ENCODE measurements at places on chromosomes 12 and 14.

DNA sequence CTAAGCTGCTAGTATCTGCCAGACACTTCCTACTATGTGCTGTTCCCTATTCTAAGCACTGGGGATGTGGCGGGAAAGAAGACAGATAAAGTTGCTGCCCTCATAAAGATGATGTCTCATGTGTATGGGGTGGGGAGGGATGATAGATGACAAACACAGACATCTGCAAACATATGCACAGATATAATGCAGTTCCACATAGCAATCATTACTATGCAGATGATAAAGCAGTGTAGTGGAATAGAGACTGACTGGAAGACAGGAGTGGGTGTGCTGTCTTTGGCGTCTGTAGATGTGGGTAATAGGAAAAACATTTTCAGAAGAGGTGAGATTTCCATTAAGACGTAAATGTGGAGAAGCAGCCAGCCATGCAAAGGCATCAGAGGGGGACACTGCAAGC lies 243.6 kb downstream of the DPY19L2 start:
- no peak for DNase-seq

- no peak for DNase-seq
These were observed 23.8 kb downstream of the NEUROD4 start for GRCh38 chr12:55043542-55043941.

- peak; percentile 3 for DNase-seq
These were observed 31.3 kb upstream of the LALBA start for GRCh38 chr12:48601013-48601756.

DNA sequence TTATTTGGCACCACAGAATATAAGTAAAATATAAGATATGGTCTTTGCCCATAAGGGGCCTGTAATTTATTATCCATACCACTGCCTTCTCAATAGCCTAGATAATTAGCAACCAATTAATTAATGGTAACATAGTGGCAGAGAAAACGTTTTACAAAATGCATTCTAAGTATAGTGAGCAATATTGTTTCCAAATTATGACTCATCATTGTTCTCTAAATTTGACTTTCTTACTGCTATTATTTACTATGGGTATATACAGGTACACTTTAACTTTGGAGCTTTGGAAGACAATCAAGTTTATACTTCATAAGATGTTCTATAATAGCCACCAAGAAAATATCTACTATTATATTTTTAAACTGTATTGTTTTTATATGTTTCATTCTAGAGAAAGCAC lies 26.7 kb downstream of the DCP1B start:
- DNase-seq: no peak

DNA sequence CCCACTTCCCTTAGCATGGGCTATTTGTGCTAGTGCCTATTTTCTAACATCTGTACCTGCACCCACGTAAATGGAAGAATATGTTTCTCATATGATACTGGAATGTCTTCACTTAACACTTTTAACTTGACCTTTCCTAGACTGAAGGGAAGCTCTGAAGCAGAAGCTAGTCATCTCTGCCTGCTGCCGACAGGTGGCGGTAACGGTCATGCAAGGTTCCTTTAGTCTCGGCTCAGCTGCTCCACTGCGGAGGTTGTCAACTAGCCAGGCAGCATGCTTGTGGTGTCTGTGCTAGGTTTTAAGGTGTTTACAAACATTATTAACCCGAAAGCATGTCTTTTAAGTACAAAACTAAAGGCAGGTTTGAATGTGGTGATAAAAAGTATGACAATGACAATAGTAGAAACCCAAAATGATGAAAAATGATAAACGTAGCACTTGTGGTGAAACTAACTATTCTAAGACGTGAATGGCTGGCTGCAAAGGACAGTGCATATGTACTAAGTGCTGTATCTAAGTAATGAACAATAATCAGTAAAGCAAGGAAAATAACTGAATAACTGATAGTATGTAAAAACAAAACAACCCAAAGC lies 117.2 kb downstream of the GRIN2B start:
- DNase-seq: peak; percentile 55

DNA sequence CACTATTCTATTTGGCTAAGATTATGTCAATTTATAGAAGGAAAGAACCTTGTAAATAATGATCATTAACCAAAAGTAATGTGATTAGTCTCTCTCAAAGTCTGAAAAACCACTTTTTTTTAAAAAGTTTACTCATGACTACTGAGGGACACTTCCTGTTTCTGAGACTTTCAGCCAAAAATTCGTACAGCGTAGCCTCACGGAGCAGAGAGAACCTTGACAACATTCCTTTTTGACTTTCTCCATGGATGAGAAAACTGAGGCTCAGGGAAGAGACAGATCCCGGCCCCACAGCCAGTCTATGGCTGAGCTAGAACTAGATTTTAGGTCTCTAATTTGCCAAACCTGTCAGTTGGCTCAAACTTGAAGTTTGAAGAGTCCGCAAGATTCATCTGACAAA lies 68.2 kb downstream of the DAD1 start:
- DNase-seq: no peak

- DNase-seq: no peak
These were observed 135.1 kb downstream of the SAMD4A start for GRCh38 chr14:54702014-54702491.

- DNase-seq: peak; percentile 4
These were observed 545 bp downstream of the PPFIA2 start for GRCh38 chr12:81758421-81759189.

DNA sequence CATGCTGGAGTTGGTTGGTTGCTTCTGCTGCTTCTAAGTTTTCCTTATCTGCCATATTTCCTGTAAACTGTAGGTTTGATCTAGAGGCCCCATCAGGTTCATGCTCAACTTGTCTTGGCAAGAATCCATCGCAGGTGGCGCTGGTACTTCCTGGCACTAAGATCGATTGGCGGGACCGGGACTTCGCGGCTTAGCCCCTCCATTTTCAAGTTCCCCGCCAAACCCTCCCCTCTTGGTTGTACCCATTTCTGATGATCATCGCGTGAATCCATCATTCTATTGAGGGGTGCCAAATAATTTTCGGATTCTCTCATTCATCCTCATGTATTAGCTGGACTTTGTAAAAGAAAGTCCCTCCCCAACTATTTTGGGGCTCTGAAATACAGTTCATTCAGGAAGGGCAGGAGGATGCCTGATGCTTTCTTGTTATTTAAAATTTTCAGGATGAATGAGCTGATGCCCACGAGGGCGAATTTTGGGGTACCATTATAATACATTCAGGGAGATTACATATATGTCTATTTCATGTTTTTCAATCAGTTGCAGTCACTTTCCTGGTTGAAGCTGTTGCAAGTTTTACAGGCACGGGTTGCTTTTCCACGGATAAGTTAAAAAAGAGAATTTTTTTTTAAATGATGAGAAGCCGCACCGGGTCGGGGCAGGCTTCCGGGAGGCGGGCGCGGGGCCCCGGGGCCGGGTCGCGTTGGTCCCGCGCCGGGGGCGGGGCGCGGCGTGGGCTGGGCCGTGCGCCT lies 395 bp upstream of the BRI3BP start:
- peak; percentile 89 for DNase-seq

- no peak for DNase-seq
These were observed 2.2 kb downstream of the BLOC1S1 start for GRCh38 chr12:55718015-55718414.

DNA sequence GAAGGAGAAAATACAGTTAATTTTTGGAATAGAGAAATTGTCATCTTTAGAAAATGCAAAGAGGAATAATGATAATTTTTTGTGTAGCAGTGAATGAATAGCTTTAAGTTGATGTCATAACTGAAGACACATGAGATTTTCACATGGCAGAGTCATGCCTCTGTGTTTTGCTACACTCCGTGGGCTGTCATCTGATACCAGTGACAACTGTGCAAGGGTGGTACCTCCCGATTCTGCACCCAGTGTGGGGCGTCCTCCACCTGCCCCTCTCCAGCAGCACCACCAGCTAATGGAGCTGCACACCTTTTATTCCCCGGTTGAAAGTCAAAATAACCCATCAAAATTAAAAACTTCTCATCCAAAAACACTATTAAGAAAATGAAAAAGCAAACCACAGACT lies 47.2 kb downstream of the ANKRD9 start:
- DNase-seq: no peak

DNA sequence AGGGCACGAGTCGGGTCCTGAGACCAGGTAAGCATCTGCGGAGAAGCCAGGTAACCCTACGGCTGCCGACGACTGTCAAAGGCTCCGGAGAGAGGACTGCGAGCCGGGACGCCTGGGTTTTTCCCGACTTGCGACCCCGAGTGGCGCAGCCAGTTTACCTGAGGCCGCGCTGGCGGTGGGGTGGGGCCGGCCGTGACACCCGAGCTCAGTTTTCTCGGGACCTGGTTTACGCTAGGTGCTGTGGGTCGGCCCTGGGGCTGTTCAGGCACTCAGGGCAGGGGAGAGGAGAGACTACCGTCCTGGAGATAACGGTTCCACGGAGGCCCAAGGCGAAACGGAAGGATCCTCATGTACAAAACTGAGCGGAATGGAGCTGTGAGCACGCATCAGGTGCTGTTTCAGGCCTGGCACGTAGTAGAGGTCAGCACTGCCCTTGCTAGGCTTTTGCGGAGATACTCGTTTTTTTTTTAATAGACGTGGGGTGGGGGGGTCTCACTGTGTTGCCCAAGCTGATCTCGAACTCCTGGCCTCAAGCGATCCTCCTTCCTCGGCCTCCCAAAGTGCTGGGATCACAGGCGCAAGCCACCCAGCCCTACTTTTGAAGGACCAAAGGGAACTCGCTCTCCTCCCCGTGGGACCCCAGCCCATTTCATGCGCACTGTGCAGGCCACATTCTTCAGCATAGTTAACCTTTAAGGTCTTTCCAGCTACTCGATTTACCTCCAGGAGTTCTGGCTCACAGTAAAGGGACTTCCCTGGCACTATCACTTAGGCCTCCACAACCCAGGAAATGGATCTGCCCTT lies 471 bp downstream of the MTRFR start:
- peak; percentile 10 for DNase-seq

- DNase-seq: no peak
These were observed 29.3 kb upstream of the BATF start for GRCh38 chr14:75492832-75493591.

DNA sequence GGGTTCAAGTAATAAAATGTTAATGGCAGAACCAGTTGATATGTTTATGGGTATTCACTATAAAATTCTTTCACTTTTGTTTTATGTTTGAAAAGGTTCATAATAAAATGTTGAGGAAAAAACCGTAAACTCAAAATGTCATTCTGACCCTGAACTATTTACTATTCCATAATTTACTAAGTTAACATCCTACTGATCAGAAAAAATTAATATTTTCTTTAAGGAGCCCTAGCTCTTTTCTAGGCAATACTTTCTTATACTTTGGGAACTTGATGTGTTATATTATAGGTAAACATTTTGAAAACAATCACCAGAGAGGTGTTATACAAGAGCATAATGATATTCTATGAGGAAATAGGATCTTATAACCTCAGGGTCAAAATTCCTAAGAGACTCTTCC lies 334.6 kb downstream of the ZFP36L1 start:
- no peak for DNase-seq

DNA sequence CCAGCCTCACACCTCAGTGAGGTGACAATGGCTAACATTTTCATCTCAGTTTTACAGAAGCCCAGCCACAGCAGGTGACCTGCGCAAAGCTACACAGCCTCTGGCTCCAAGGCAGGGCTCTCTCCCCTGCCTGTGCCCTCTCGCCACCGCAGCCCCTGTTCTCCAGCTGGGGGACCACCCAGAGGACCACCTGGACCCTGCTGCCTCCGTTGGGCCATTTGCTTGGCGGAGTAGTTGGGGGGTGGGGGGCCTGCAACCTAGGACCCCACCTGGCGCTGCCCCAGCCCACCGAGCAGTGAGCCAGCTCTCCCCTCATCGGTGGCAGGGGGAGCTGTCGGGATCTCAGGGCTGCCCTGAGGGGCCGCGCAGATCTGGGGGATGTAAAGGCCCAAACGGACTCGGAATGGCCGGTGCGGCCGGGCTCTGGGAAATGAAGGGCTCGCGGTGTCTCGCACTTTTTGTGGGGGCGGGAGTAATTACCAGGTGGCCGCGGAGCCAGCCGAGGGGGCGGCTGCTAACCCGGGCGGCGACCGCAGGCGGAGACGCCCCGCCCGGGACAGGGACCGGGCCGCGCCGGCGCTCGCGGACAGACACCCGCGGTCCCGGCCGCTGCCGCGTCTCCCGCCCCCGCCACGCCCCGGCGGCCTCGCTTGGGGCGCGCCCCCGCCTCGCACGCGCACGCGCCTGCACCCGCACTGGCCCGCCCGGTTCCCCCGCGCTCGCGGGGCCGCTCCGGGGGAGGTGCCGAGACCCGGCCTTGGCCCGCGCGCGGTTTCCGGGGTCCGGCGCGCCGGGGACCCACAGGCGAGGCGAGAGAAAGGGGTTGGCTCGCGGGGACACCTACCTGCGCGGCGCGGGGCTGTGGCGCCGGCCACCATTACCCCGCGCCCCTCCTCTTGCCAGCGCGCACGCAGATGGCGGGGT lies 8.6 kb upstream of the GPR68 start:
- peak; percentile 73 for DNase-seq

DNA sequence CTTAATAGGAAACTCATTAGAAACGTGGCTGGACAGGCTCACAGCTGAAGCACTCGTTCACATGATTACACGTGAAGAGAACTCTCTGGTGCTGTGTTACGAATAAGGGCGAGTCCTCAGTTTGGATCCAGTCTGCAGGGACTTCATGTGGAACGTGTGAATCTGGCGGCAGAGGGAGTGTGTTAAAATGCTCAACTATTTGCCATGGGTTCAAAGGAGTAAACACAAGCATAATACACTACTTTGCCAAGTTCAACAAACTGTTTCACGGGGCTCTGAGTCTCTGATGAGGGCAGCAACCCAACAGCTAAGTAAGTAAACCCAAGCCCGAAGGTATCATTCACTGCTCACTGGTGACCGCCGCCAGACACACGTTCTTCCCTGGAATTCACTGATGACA lies 42.4 kb downstream of the NUAK1 start:
- DNase-seq: no peak

DNA sequence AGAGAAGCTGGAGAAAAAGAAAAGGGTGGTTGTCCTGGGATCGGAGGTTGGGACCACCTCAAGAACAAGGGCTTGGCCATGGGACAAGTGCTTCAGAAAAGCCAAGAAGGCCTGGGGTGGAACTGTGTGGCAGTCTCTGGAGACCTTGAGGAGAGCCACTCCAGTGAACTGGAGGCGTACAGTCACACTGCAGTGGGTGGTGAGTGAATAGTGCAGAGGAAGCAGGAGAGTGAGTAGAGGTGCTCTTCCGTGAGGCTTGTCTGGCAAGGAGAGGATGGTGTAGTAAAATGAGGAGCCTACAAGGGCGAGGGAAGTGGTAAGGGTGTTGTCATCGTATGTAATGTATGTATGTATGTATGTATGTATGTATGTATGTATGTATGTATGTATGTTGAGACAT lies 20.9 kb downstream of the RASSF3 start:
- DNase-seq: no peak

- no peak for DNase-seq
These were observed at the start of gene KRT79 for GRCh38 chr12:52833922-52834726. Gene KRT79, minus strand, starts transcription at chr12:52834311. Its CDS starts 51 bp downstream, at chr12:52834260.

DNA sequence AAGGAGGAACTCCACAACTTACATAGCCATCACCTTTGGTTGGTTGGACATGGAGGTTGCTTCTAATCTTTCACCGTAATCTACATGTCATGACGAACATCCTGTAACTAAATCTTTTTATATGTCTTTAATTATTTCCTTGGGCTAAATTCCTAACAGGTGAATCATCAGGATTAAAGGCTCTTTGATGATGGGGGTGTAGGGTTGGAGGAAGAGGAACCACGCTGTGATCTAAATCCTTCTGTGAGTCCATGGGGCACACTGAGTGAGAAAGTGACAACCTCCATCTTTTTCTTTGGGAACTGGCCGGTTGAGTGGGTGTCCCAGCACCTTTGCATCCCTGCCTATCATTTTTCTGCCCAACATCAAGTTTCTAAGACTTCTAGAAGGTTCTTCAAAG lies 31.1 kb upstream of the MAP1LC3B2 start:
- DNase-seq: no peak
